ENCODE measurements at places on chromosomes 2 and 18. TPM values are rescaled to one million over a fixed set of nuclear protein-coding genes. Genes with fewer than 3 reads are reported as not detected.

DNA sequence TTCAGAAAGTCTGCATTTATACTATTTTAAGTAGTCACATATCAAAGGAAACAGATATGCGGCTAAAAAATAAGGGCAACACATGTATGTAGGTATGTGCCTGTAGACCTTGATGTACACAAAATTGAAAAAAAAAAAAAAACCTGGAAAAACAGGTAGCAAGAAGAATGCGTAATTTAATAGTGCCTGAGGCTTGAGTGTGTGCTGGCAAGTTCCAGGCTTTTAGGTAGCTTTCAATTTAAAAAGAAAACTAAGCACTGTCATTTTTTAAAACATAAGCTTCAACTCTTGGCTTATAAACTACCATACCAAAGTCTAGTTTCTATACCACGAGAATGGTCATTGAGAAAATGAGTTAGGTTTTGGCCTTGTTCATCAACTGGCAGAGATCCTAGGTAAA is 72.3 kb downstream of the OTX1 start:
- no peak for DNase-seq

GRCh38 chr18:48027401-48027963 is 97.0 kb upstream of the SMAD2 start:
- no peak for DNase-seq

DNA sequence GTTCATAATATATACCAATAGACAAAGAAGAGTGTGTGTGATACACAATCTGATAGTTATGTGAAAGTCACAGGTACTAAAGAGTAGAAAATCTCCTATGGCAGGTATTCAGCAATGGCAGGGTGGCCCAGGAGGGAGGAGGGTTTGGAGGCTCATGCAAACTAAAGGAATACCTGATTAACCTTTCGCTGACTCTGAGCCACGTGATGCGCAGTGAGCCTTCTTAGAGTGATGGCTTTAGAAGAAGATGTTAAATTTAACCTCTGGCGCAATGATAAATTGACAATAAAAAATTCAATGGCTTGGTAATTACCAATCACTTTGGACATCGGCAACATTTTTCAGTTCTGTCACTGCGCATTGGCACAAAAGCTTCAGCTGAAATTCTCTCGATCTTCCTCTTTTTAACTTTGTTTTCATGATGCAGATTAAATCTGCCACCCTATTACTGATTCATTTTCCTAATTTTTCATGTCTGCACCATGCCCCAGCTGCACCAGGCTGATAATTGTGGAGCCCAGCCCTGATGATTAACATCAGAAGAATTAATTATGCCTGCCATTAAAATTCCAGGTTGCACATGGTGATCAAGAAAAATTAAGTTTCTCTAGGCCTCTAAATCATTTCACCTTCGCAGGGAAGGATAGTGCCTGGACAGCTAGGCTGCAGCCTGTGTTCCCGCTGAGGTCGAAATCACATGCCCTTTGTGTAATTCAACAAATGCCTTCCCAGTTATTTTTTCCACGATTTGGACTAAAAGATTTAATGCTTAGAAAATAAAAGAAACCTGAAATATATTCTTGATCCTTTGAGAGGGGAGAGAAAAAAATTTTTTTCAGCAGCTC is 250.6 kb upstream of the HNRNPA3 start:
- DNase-seq = no peak

The ITGA4 gene
- 7.4 TPM for total RNA-seq

DNA sequence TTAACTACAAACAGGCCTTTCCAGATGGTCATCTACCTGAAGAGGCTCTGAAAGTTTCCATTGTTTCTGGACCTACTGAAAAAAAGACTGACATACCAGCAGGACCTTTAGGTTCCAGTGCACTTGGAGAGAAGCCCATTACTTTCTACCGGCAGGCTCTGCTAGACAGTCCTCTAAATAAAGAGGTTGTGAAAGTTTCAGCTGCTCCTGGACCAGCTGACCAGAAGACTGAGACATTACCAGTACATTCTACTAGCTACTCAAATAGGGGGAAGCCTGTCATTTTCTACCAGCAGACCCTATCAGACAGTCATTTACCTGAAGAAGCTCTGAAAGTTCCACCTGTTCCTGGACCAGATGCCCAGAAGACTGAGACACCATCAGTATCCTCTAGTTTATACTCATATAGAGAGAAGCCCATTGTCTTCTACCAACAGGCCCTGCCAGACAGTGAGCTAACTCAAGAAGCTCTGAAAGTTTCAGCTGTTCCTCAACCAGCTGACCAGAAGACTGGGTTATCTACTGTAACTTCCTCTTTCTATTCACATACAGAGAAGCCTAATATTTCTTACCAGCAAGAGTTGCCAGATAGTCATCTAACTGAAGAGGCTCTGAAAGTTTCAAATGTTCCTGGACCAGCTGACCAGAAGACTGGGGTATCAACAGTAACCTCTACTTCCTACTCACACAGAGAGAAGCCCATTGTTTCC is 65.8 kb downstream of the ALMS1 start:
- DNase-seq = no peak

DNA sequence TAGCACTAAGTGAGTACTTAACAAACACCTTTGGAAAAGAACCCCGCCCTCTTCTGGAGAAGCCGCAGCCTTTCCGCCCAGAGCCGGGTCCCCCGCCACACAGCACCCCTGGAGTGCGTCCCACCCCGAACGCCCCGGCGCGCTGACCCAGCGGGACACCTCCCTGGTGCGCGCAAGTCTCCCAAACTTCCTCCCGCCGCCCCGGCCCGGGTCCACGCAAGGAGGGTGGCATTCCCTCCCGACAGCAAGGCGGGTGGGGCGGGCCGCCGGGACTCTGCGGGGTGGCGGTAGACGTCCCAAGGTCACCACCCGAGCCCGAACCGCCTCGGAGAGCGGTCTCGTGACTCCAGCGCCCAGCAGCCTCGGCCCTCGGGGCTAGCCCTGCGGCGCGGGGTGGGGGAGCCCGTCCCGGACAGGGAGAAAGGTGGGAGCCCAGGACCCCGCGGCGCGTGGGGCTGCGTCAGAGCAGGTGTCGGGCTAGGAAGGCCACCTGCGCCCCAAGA is 598 bp downstream of the CCDC93 start:
- DNase-seq = no peak

GRCh38 chr18:71301596-71301995 is 1012.8 kb downstream of the SOCS6 start:
- DNase-seq = no peak

- DNase-seq = no peak
Measured at GRCh38 chr2:181774685-181775084, 94.4 kb upstream of the NEUROD1 start.

- no peak for DNase-seq
Measured at GRCh38 chr2:235668782-235669181, 174.9 kb downstream of the AGAP1 start.

The DNAJC27 gene
- total RNA-seq = 14.6 TPM

The ZSWIM2 gene
- total RNA-seq = not detected

Measured in ureter (tissue), 1 donor.